ENCODE measurements at places on chromosomes 11 and 22.

DNA sequence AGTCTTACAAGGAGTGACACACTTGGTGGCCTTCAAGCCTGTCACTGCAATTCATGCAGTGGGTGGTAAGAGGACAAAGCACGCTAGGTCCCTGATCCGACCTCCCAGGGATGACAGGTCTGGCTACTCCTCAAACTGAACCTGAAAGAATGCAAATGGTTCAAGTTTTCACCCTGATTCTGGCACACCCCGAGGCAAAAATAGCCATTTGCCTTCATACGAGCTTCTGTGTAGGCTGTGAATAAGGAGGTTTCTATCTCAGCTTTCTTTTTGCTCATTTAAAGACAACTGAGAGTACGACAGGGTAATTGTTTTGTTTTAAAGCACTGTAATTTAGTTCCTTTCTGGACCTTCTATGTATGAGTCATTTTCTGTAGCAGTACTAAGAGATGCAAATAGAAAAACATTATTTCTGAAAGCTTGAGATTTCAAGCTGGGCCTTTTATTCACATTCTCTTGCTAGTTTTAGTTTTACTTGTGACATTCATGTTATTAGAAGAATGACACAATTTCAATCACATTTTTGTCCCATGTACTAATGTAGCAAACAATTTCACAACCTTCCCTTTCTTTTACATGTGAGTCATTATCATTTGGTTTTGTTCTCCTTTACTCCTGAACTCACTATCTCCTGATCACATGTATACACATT is 56.6 kb upstream of the FDX1 start:
- DNase-seq, result no peak

GRCh38 chr11:59262177-59262818 is 49.6 kb upstream of the MPEG1 start:
- DNase-seq, result no peak

GRCh38 chr11:62458212-62459002 is 39.6 kb downstream of the SCGB1A1 start:
- no peak for DNase-seq

DNA sequence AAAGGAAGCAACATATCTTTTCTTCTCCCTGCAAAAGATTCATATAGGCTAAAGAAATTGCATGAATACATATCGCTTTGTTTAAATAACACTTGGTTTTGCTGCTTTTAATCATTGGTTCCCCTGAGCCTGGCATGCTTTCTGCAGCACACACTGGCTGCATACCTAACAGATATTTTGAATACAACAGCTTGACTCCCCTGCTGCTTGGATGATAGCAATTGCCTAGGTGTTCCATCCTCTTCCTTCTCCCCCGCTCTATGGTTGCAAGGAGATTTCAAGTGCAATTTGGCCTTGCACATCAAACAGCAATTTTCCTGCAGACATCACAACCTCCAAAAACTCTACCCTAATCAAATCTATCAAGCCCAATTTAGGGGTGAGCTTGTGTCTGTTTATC is 430.0 kb downstream of the NTM start:
- DNase-seq, result no peak

- no peak for DNase-seq
Measured at GRCh38 chr11:120365512-120365911, 29.3 kb downstream of the ARHGEF12 start.

GRCh38 chr11:15805726-15806125 is 550.6 kb downstream of the SOX6 start:
- no peak for DNase-seq

DNA sequence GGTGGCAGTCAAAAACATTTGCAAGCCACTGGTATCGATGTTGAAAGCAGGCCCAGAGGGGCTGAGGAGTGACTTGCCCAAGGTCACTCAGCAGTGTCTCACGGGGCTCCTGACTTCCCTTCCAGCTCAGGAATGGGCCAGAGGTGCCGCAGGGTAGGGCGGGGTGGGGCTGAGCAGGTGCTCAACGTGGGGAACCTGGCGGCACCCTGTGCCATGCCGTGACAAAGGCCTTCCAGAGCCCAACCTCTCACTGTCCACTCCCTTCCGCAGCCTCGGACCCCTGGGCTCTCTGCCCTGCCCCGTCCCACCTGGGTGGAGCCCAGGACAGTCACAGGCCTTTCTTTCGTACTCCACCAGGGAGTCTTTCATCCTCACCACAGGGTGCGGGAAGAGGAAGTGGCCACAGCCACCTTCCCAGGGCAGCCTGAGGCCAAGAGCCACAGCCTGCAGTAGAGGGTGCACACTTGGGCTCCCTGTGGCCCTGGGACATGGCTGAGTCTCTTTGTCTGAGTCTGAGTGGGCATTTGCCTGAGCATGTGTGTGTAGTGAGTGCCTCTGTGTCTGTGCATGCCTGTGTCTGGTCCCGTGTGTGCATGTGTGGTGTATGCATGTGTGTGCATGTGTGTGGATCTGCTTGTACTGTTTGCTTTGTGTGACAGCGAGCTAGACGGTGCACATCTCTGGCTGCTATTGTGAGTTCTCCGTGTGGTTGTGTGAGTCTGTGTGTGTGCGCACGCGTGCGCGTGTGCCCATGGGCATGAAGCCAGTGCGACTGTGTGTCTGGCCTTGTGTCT is 6.0 kb upstream of the LIF start:
- DNase-seq, result no peak

DNA sequence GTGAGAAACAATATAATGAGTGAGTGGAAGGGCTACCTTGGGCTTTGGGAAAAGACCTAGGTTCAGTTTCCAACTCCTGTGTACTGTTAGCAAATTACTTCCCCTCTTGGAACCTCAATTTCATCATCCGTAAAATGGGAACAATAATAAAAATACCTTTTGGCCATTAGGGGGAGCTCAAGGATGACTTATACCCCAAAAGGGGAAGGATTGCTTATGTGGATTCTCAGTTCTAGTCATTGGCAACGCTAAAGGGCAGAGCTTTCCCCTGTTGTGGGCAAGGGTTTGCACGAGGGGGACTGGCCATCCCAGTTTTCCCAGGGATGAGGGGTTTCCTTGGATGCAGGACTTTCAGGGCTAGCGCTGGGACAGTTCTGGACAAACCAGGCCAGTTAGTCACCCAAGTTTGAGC is 3.1 kb upstream of the COMMD9 start:
- no peak for DNase-seq

DNA sequence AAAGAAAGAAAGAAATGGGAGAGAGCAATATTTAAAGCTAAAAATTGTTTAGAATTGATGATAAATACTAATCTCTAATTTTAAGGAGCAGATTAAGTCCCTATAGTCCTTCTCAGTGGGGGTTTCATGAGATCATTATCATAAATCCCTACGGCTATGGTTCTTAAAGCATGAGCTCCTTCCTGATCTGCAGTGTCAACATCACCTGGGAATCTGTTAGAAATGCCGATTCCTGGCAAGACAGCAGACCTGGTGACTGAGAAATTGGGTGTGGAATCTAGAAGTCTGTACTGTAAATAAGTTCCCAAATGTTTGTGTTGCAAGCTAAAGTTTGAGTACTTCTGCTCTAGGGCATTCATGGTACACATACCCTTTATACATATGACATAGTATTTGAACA is 12.6 kb downstream of the HIKESHI start:
- no peak for DNase-seq

DNA sequence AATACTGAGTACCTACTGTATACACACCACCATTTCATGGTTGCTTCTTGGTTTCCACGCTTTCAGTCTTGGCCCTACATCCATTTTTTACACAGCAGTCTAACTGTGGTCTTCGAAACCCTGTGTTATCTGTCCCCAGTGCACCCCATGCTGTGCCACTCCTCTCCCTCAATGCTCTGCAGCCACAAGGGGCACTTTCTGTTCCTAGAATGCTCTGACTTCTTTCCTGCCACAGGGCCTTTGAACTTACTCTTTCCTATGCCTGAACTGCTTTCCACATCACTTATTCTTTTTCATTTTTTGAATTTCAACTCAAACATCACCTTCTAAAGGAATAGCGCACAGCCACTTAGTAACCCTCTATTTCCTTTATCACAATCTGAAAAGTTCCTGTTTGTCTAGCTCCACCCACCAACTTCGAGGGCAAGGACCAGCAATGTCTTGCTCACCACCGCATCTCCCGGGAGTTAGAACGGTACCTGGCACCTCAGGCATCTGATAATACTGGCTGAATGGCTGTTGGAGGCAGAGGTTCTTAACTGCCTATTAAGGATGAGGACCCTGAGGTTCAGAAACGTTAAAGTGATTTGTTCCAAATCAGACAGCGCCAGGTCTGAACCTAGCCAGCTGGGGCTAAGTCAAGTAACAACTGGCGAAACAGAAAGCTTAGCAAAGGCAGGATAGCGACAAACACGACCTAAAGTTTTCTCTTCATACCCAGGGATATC is 568 bp downstream of the ALG8 start:
- no peak for DNase-seq

DNA sequence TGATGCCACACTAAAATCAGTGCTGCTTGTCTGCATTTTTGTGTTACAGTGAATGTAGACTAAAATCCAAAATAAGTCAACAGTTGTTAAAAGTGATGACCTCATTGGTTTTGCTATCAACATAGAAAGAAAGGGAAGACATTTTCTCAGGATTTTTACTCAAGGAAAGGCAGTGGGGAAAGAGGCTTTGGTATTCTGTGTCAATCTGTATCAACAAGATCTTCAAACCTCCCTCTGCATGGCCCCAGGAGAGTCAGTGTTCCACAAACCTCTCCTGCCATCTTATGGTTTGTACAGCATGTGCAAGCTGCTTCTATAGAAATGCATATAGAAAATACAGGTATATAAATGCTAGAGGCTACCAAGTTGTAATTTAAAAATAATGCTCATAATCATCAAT is 13.8 kb upstream of the OR51M1 start:
- DNase-seq, result no peak

DNA sequence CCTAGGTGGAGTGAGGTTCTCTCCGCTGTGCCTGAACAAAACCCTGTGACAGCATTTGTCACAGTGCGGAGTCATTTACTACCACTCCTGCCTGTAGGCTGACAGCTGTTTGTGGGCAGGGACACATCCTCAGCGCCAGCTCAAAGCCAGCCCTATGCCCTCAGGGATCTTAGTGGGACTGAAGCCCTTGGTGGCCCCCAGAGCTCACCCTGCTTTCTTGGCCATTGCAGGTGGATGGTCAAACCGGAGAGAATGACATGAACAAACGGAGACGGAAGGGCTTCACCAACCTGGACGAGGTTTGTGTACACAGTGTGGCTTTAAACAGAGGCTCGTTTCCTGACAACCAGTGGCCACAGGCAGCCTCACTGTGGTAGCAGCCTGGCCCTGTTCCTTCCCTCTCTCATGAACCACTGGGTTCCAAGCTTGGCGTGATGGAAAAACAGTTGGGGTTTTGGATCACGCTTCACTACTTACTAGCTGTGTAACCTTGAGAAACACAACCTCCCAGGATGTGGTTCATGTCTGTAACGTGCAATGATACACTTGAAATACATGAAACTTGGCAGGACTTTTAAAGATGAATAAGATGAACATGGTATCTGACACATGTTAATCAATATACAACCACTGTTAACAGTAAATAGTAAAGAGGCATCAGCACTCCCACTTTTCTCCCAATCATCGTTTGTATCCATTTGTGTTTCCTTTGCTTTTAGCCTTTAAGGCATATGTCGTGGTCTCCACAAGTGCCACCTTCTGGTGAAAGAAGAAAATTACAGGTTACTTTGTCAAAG is 125.8 kb downstream of the MICAL2 start:
- DNase-seq, result peak; percentile 11

DNA sequence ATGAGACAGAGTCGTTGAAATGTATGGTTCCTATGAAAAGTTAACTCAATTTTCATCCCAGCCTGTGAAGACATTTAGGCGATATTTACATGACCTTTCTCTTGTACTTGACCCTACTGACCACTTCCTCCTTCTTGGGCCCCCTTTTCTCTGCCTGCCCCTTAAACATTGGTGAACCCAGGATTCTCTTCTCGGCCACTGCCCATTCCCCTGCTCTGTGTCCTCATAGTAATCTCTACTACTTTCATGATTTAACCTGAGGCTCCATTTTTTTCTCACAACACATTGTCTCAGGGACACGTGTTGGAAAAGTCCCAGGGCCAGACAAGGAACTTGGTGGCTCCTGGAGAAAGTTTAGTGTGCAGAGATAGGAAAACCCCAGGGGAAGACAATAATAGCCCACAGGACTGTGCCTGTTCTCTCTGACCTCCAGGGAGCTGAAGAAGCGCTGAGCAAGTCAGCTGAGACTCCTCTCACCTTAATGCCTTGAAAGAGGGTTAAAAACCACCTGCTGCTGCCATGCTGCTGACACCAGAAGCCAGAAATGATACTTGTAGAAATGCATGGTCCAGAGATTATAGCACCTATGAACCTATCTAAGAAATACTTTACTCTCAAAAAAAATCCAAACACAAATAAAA is 42.5 kb upstream of the SPATA19 start:
- no peak for DNase-seq

DNA sequence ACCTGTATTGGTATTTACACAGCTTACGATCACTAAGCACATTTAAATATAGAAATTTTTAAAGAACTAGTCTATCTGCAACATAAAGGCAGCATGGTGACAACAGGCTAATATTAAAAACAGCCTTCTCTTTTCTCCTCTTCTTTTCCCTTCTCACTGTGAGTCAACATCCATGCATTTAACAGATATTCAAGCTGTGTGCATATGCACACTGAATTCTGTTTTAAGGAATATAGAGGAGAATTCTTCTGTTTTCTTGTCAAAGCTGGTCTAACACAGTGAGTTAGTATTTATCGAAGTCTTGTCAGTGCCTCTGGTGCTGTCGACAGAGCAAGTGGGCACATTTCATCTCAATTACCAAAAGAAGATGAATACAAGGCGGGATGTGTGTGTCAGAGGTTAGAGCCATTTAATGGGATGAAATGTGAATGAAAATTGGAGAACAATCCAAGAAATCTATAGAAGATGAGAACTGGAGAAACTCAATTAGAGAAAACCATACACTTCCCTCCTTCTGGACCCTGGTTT is 282.3 kb downstream of the FAT3 start:
- DNase-seq, result no peak

GRCh38 chr11:107218123-107219013 is 200.1 kb upstream of the GUCY1A2 start:
- DNase-seq, result no peak

- no peak for DNase-seq
Measured at GRCh38 chr11:126924376-126925040, 76.1 kb downstream of the KIRREL3 start.

- no peak for DNase-seq
Measured at GRCh38 chr11:69301455-69302401, 7.8 kb downstream of the MYEOV start.

DNA sequence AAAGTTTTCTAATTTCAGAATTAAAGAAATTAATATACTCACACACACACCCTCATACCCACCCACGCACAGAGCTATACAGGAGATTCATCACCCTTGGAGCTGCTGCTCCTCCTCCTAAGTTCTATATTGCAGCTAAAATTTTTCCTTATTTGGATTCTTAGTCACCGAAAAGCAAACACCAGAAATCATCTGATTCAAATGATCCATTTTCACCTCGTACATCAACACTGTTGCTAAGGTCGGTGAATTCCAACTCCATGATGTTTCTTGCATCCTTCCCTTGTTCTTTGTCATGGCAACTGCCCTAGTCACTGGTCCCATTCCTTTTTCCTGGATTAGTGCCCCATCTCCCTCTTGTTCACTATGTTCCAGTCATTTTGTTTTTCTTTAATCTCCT is 286.2 kb downstream of the GRM5 start:
- DNase-seq, result no peak
